IMR-90 (cell line): ENCODE measurements at places on chromosomes 16 and 17.

DNA sequence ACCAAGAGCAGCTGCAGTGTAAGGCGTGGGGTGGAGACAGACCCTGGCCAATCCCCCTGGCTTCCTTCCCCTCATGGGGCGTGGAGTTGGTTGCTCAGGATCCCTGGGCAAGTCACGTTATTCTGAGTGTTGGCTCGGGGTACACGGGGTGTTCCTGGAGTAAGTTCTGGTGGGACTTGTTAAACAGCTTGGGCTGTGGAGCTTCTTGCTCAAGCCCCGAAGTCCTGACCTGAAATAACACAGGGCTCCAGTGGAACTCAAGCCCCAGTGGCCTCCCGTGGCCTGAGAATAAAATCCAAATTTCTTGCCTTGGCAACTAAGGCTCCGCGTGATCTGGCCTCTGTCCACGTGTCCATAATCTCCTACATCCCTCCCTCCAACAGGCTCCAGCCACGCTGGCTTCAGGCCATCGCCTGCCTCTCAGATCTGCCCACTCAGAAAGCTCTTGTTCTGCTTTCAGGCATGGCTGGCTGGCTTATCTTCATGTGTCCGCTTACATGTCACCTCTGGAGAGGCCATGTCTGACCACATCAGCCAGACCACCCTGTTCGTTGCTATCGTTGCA is 49.3 kb upstream of the BCO1 start:
- peak; percentile 48 for DNase-seq

DNA sequence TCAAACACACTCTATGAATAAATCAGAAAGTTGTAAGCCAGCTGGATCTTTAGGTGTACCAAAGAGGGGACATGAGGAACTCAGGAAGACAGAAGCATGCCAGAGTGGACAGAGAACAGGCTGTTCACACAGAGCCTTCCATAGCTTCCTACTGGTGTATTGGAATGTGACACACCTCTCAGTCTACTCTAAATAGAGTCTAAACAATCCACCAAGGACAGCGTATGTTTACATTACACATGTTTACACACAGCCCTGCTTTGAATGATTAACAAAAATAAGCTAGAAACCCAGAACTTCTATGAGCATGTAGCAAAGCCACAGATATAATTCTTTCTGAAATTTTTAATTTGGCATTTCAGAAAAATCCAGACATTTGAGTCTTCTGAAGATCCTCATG is 1279.0 kb upstream of the CDH8 start:
- DNase-seq: no peak

DNA sequence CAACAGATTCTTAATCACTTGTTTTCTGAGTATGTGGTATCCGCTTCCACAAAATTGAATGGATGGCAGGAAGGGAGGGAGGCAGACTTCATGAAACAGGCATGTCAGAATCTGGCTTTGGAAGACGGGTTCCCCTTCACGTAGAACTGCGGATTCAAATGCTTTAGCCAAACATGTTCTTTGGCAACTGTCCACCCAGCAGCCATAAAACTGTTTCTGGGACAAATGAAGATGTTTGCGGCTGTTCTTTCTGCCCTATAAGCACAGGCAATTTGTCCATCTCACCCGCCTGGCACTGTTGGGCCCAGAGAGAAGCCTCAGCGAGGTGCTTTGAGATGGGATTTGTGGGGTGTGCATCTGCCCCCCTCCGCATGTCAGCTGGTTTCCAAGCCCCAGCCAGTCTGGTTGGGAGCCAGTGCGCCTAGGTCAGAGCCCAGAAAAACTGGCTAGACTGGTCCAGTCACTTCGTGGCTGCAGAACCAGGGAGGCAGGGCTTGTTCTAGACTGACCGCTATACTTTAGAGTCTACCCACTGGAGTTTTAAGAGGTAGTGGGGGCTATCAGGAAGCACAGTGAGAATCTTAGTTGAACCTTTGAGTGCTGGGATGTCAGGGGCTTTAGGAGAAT is 6.3 kb downstream of the CRHR1 start:
- DNase-seq: no peak

GRCh38 chr16:67163999-67164558 is 466 bp upstream of the HSF4 start:
- no peak for DNase-seq
